ENCODE measurements at places on chromosomes 1 and 21.

- DNase-seq = peak; percentile 99
These were observed 1963.0 kb downstream of the NCAM2 start for GRCh38 chr21:22961258-22961657.

GRCh38 chr1:5796028-5796427, 196.2 kb downstream of the NPHP4 start:
- DNase-seq = no peak

GRCh38 chr1:45836451-45836850, 33.0 kb downstream of the MAST2 start:
- no peak for DNase-seq

DNA sequence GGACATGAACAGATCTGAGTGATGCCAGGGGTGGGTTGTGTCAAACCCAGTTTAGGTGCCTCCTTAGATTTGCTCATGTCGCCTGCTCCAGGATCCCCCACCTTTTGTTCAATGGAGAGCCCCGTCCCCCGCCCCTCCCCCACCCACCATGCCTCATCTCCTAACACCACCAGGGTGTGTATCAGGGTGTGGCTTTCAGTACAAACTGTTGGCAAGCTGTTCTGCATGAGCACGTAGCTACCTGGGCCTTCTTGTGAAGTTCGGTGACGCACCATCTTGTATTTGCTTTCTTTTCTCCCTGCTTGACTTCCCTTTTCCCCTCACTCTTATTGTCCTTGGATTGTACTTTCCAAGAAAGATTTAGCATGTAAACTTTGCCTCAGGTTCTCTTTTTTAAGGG, 94.8 kb downstream of the EBNA1BP2 start:
- DNase-seq = no peak

DNA sequence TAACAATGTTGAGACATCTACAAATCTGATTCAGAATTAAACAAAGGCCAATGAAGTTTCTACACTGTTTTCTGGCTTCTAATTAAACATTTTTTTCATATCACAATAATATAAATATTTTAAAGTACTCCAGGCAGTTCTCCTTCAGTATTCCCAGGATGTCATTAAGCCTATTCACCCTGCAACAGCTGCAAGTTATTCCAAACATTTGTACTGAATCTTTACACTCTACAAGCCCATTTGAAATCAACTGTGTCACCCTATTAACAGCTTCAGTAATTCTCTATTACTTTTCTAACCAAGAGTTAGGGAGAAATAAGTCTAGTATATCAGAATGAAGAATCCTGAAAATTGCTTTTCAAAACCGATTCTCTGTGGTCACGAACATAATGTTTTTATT, 124.6 kb downstream of the OLFML2B start:
- DNase-seq = no peak

GRCh38 chr1:28196330-28196729, 19.8 kb upstream of the PTAFR start:
- no peak for DNase-seq

DNA sequence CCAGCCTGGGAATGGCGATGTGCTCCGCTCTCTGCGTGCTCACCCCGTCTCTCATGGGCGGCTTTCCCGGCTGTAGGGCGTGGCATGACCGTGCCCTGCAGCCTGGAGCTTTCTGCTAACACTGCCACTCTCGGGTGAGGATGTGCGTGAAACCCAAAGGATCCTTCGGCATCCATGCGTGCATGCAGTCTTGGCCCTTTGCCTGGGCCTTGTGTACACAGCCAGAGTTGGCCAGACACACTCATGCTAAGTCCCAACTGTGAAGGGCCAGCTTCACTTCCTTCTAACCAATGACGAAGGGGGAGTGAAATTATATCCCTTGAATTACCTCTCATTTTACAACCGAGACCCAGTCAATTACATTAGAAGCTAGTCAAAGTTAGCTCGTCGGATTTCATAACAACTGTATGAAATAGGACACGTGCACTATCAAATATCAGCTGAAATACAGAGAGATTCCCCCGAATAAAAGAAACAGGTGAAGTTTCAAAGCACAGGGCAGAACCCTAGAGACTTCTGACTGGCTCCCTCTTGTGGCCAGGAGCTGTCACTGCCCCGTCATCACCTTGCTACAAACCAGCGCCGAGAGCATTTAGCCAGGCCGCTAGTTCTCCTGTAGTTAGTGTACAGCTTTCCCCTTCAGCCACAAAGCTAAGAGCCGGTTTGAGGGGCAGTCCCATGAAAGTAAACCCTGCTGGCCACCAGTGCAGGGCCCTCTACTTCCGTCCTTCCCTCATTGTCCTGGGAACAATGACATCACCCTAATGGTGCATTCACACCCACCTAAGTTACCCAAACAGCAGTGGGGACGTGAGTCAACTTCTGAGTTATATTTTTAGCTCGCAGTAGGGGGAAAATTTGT, 63.4 kb upstream of the COA6 start:
- DNase-seq = peak; percentile 64

- DNase-seq = no peak
These were observed 19.1 kb downstream of the ABCA4 start for GRCh38 chr1:94101613-94102525.

- no peak for DNase-seq
These were observed 71.2 kb downstream of the LRRC40 start for GRCh38 chr1:70134148-70134547.

DNA sequence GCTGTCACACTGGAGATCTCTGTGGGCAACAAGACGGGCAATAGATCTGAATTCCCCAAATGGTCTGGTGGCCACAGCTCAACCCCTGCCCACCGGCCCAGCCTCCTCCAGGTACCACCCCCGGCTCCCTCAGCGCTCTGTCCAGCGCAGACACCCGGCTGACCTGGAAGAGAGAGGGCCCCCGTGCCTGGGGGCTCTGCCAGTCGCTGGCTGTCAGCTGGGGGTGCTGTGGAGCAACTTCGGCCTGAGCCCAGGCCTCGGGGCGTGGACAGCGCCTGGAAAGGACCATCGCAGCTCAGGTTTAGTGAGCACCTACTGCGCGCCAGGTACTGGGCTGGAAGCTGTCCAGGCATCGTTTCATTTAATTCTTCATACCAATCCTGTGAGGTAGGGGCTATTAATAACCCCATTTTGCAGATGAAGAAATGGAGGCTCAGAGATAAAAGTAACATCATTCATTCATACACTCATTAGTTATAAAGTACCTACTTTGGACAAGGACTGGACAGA, 51.0 kb downstream of the AHDC1 start:
- no peak for DNase-seq

GRCh38 chr21:36767096-36767495, 68.2 kb downstream of the SIM2 start:
- DNase-seq = no peak
